ENCODE measurements at places on chromosomes 6 and 20. TPM values are rescaled to one million over a fixed set of nuclear protein-coding genes. Genes with fewer than 3 reads are reported as not detected.

DNA sequence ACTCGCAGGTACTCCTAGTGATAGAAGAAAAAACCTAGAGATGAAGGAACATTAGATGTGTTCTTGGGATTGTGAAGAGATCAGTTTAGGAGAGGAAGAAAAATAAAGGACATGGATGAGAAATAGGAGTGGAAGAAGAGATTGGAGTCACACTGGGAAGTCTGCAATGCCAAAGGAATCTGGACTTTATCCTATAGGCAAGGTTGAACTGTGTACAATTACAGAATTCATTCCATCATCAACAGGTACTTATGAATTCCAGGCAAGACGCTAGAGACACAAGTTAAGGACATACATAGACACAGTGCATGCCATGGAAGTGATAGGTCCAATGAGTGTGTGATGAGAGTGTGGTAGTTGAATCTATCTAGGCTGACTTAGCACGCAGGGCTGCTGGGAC lies 101.3 kb downstream of the EDN1 start:
- DNase-seq, result no peak

DNA sequence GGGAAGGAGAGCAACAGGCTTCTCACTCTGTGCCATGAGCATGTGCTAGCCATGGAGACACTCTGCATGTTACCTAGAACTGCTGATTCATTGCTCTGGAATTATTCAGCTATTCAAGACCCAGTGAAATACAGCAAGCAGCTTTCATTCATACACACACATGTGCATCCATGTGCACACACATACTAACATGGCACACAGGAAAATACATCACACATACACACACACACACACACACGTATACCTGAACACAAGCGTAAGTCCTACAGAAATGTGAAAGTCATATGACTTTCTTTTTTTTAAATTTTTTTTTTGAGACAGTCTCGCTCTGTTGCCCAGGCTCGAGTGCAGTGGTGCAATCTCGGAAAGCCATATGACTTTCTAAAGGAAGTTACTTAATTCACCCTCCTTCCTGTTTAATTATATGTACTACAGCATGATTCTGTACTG lies 108.2 kb upstream of the NFATC2 start:
- DNase-seq, result no peak

GRCh38 chr6:158517581-158517980 lies 42.3 kb upstream of the TMEM181 start:
- no peak for DNase-seq

DNA sequence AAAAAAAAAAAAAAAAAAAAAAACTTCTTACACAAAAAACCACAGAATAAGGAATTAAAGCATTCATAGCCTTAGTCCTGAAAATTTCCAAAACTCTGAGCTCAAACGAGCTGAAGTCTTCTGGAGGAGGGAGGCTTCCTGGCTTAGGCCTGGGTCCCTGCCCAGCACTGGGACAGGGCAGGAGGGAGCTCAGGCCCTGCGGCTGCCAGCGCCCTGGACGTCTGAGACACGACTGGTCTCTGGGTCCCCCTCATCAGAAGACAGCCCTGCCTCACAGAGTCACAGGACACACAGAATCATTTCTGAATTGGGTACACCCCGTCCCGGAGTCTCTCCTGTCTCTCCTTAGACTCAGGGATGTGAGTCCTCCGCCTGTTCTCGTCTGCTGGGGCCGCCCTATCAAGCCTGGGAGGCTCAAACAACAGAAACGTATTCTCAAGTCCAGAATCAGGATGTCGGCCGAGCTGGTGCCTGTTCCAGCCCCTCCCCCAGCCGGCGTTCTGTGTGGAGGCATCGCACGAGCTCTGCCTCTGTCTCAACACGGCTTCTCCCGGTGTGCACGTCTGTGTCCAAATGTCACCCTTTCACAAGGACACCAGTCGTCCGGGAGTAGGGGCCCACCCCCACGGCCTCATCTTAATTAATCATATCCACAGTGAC lies 39.4 kb downstream of the ZBTB46 start:
- DNase-seq, result no peak

DNA sequence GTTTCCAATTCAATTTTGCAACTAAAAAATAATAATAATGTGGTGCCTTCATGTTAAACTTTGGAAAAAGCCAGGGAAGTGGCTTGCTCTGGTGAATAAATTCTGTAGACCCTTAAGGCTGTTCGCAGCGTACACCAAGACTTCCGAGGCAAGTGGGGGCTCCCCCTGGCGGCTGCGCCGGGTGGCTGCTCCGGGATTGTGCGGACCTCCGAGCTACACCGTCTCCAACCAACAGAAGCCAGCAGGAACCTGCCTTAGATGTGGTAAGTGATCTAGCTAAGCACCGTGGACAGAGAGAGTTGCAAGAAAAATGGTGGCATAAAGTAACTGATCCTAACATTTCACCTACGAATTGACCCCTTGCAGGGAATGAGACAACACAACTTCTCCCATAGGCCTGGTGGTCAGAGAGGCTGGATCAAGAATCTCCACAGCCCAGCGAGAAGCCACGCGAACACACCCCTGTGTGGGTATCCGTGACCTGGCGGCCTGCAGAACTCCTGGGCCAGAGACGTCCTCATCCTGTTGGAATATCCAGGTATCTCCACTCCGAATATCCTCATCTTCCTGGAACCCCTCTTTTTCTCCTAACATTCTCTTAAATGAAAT lies 69.6 kb downstream of the TBXT start:
- peak; percentile 61 for DNase-seq

DNA sequence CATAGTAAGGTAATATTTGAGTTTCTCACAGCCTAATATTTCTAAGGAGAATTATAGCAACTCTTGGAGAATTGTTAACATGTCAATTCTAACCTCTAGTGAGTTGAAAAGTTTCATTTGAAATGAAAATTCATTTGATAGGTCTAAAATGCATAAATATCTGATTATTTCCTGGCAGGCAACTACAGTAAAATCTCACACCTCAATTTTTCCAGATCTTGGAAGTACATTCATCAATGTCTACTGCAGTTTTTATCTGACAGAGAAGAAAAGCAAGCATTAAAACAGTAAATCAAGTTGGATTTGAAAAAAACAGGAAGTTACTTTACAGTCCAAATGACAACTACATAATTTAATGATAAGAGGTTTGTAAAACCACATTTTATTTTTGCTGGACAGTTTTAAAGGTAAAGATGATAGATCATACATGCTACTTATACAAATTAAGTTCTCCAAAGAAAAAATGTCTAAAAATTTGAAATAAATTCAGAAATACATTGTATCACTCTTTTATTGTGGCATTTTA lies 631.3 kb downstream of the EYS start:
- no peak for DNase-seq

GRCh38 chr20:19022791-19023448 lies 189.5 kb upstream of the SLC24A3 start:
- DNase-seq, result no peak

GRCh38 chr6:73556836-73557235 lies 36.0 kb upstream of the EEF1A1 start:
- no peak for DNase-seq

GRCh38 chr20:3767110-3767426 lies 485 bp downstream of the ADISSP start:
- no peak for DNase-seq

GRCh38 chr6:165967810-165968407 lies 199.7 kb downstream of the TBXT start:
- no peak for DNase-seq

GRCh38 chr6:170132561-170132991 lies 158.3 kb downstream of the DLL1 start:
- no peak for DNase-seq

GRCh38 chr20:35327074-35327976 lies 35.1 kb upstream of the FAM83C start:
- DNase-seq, result no peak

- no peak for DNase-seq
Measured at GRCh38 chr20:1536893-1537730, 20.4 kb downstream of the SIRPD start.

GRCh38 chr6:34465531-34466241 lies at the start of gene PACSIN1:
Gene PACSIN1 (plus strand): TSS chr6:34466076. CDS start chr6:34526306, 60,230 bp downstream.
- DNase-seq, result no peak

DNA sequence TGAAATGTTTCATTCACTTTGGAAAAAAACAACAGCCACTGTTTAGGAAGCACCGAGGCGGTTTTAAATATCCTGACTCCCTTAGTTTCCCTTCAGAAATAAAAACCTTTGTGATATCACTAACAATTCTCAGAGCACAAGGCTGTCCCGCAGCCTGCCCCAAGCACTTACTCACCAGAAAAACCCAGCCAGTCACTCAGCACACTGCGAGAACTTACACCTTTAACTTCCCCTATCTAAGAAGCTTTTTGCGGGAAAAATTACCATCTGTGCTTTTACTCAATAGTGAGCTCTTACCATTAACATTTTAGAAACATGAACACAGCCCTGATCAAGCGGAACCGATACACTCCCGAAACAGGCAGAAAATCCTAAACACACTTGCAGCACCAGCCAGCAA lies 9.3 kb downstream of the ZBTB46 start:
- no peak for DNase-seq

CPNE5 gene
- polyA plus RNA-seq, result 14.2 TPM

SLC44A4 gene
- polyA plus RNA-seq, result 44.2 TPM

SLC17A5 gene
- 22.2 TPM for polyA plus RNA-seq

CLPSL1 gene
- 0.74 TPM for polyA plus RNA-seq

HMGCLL1 gene
- 2.3 TPM for polyA plus RNA-seq

PHACTR1 gene
- 16.4 TPM for polyA plus RNA-seq

Data from right renal pelvis (tissue), 4 donors.